ENCODE measurements at places on chromosomes 4 and X.

DNA sequence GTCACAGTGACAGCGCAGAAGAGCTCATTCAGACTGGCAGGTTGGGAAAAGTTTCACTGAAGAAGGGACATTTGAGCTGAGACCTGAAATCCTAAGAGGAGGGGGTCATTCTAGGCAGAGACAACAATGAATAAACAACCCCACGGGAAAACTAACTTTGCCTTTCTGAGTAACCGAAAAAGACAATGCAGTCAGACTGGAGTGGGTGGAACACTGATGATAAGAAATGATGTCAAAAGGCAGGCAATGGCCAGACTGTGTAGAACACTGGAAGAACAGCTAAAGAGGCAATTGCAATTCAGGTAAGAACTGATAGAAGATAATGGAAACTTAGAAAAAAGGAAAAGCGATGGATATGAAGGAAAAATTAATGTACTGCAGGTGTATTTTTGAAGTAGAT, 73.8 kb downstream of the CHIC2 start:
- peak; percentile 33 for DNase-seq

DNA sequence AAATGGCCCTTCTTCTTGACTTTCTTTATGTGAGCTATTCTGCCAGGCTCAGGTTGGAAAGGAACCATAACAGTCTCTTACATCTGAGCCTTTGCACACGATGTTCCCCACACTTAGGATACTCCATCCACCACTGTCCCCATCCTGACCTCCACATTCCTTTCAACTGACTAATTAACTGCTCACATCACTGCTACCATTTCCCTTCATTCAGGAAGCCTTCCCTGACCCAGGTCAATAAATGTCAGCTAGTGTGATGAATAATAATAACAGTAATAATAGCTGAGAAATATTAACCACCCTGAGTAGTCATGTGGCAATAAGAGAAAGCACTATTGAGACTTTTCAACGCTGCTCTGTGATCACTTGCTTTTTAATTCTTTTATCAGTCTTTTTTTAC, 291.7 kb downstream of the KCNIP4 start:
- peak; percentile 91 for DNase-seq

GRCh38 chr4:180455226-180455625, 1788.0 kb upstream of the TENM3 start:
- DNase-seq: no peak

DNA sequence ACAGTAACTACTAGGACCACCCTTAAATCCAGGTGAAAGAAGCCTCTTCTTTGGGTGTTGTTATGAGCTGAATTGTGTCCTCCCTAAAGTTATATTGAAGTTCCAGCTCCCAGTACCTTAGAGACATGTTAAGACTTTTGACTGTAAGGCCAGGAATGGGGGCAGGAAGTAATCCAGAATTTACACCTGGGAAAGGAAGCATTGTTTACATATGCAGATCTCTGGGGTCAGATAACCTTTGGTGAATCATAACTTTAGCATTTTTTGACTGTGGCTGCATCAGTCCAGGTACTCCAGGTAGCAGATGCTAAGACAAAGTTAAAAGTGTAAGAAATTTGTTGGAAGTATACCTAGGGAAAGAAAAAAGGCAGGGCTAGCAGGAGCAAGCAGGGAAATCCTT, 104.9 kb upstream of the CENPE start:
- no peak for DNase-seq

DNA sequence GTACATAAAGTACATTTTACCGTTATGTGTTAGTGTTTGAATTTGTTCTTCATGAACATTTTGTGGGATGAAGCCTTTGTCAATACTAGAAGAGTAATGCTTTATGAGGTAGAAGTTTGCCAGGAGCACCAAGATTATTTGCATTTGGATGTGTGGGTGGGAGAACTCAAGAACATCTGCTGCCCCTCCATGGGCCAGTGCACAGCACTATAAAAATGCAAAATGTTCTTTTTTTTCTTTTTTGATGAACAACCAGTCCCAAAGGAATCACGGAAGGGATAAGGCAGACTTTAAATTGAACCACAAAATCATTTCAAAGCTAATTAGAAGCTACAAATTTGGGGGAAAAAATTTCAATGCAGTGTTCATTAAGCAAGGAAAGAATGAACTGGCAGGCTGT, 300.3 kb upstream of the NWD2 start:
- DNase-seq: no peak

DNA sequence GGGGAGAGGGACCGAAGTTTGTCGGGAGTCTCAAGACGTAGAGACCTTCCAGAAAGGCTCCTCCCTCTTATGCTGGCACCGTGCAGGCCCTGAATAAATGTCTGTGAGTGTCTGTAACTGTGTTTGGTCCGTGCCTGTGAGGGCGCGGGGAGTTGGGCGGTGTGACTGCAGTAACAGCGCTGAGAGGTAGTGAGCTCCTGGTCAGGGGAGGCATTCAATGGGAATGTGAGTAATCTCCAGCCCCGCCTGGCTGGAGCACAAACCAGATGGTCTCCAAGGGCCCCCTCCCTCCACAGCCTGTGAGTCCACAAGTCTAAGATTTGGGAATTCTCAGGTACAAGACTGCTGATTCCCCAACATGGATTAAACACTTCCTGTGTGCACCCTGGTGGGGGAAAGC, 100.0 kb downstream of the HMX1 start:
- no peak for DNase-seq

DNA sequence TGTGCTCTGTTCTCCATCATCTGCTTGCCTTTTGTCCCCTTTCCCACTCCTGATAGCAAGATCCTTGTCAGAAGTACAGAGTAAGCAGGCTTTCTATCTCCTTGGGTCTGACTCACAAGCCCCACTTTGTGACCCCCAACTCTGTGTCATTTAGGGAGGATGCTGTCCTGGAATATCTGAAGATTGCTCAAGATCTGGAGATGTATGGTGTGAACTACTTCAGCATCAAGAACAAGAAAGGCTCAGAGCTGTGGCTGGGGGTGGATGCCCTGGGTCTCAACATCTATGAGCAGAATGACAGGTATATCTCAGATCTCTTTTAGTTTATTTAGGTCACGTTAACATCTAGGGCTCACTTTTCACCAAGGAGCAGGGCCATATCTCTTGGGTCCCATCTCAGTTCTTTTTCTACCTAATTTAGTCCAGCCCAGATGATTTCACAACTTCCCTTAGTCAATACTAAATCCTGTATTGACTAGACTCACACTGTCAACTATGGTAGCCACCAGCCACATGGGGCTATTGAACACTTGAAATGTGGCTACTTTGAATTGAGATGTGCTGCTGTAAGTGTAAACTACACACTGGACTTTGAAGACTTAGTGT, 64.3 kb downstream of the MSN start:
- no peak for DNase-seq

DNA sequence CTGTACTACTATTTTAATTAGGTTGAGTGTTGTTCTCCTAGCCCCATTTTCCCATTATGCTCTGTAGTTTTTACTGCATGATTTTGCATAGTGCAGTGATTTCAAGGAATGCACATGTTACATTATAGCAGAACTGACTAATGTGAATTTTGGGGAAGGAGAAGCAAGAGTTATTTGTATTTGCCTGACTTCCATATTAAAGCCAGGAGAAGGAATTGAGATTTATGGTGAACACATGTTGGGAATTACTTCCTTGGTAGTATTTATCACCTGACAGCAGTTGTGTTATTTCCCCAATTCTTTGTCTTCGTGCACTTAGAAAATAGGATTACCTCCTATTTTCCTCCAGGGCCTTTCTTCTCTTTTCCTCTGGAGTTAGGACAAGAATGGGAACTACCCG, 3.2 kb downstream of the TMEM144 start:
- DNase-seq: no peak

DNA sequence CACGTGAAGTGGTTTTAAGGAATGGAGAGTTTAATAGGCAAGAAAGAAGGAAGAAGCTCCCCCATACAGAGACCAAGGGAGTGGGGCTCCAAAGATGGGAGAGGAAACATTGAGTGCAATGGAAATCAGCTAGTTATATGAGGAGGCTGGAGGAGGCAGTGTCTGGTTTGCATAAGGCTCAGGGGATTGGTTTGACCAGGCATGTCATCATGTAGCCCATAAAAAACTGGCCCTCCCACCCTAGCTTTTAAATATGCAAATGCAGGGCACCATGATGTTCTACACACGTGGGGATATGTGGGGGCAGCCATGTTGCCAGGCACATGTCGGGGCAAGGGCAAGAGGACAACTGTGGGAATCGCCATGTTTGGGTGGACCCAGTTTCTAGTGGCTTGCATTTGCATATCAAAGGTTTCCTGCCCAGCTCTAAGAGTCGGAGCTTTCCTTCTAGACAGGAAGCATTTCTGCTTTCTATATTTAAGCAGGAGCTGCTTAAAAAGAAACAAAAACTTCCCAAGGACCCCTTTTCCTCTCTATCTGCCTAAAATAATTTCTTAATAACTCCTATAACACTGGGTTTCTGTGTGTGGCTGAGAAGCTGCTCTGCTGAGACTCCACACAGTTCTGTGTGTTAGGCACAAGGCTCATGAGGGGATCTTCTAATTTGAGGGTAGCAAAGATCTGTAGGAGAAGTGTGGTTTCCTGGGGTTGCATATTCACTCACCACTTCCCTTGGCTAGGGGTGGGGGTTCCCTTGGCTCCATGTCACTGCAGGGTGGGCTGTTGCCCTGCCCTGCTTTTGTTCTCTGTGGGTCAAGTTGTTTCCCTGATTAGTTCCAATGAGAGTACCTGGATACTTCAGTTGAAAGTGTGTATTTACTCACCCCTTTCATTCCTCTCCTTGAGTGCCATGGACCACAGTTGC, 113.5 kb downstream of the VSIG4 start:
- no peak for DNase-seq

GRCh38 chrX:77347572-77347971, 99.6 kb upstream of the FGF16 start:
- no peak for DNase-seq

DNA sequence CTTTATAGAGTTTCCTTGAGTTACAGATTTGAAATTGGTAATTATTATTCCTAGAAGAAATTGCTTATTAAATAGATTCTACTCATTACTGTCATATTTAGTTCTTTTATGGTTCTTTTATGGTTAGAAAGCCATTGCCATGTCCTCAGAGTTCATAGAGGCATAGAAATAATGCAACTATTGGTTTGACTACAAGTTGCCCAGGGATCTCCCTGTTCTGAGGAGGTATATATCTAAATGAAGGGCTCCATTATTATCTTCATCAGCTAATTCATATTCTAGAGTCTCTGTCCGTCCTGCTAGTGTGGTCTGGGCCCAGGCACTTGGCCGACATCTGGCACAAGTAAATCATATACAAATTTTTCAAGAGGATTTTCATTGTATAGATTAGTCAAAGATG, 535.7 kb downstream of the PPP4R3C start:
- DNase-seq: no peak

DNA sequence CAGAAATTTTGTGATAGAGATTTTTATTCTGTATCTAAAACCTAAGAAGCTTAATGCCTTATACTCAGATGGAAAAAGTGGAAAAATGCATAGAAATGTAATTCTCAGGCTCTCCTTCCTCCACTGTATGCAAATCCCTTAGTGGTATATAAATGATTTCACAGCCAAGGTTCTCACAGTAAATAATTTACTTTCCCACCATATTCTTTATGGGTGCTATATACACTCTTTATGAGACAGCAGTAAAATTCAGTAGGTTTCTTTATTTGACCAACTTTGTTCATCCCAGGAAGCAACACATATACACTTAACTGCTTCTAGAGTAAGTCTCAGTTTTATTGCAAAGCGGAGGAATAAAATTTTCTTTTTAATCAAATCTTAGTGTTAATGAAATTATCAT, 1399.7 kb downstream of the PCDH7 start:
- no peak for DNase-seq

DNA sequence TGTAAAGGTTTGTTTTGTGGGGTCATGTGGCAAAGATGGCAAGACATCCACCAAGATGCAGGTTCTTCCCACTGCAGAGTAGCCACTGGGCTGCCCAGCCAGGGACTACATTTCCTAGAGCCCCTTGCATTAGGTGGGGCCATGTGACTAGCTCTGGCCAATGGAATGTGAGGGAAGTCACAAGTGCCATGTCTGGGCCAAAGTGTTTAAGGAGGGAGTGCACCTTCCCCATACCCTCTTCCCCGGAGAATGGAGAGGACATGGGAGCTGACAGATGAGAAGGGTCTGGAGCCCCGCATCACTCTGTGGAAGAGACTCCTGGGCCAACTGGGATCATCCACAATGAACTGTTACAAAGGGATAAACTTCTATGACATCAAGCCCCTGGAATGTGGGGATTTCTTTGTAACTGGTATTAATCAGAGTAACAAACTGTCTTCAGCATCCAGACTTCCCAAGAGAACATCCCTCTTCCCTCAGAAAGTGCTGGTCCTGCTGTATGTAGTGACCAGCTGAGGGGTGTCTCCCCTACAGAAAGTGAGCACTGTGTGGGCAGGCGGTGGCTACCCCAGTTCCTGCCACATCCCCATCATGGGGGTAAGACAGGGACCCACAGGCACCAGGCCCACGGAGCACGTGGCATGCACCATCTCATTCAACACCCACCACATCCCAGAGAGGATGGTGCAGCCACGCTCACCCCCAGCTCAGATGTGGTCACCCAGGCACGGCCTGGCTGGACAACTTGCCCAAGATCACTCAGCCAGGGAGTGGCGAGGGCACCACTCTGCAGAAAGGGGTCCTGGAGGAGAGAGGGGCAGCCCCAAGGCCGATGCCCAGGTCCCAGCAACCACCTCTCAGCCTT, 10.9 kb downstream of the PPP2R2C start:
- DNase-seq: peak; percentile 12

DNA sequence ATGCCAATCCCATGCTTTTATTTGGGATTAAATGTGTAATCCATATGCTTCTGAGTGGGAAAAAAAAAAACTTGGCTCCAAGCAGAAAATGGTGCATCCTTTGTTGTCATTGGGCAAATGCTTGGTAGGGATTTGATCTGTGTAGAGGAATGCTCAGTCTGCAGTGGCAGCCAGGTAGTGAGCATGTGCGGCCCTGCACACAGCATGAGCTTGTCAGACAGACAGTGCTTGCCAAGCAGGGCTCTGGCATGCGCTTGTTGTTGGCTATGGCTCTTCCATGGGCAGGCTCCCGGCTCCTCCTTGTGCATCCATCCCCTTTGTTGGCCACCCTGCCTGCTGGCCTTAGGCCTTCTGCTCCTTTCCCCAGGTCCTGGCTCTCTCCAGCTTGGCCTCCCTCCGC, 130.3 kb downstream of the GPR143 start:
- no peak for DNase-seq

GRCh38 chrX:8847360-8847759, 46.2 kb upstream of the FAM9A start:
- DNase-seq: peak; percentile 10

DNA sequence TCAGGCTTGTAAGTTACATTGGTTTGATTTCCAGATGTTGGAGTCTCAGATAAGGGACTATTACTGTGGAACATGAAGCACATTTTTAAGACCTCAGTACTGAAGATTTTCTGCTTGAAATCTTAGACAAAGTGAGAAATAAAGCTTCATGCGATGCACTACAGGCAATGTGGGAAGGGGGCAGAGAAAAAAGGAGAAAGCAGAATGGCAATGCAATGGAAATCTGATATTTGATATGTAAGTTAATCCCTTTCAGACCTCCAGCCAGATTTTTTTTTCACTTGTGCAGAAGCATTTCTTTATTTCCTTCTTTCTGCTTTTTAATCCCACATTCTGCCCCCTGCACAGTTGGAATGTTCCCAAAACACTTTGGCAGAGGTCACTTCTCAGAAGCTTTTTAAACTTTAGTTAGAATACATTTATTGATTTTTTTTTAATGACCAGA, 174.3 kb downstream of the ADGRL3 start:
- DNase-seq: peak; percentile 5

Data from fibroblast of mammary gland (primary cell).